T1000 (cell line): ENCODE measurements at places on chromosomes 3 and 15.

DNA sequence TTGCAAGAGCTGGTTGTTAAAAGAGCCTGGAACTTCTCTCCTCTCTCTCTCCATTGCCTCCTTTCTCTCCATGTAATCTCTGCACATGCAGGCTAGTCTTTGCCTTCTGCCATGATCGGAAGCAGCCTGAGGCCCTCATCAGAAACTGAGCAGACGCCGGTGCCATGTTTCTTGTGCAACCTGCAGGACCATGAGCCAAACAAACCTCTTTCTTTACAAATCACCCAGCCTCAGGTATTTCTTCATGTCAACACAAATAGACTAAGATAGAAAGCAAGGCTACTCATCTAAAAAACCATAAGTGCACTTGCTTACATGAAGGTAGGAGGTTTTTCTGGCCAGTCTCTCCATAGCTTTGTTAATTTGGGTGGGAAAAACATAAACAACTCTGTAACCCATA lies 8.7 kb downstream of the PDZRN3 start:
- DNase-seq: no peak

GRCh38 chr3:62416144-62416543 lies 42.8 kb upstream of the FEZF2 start:
- DNase-seq: no peak

DNA sequence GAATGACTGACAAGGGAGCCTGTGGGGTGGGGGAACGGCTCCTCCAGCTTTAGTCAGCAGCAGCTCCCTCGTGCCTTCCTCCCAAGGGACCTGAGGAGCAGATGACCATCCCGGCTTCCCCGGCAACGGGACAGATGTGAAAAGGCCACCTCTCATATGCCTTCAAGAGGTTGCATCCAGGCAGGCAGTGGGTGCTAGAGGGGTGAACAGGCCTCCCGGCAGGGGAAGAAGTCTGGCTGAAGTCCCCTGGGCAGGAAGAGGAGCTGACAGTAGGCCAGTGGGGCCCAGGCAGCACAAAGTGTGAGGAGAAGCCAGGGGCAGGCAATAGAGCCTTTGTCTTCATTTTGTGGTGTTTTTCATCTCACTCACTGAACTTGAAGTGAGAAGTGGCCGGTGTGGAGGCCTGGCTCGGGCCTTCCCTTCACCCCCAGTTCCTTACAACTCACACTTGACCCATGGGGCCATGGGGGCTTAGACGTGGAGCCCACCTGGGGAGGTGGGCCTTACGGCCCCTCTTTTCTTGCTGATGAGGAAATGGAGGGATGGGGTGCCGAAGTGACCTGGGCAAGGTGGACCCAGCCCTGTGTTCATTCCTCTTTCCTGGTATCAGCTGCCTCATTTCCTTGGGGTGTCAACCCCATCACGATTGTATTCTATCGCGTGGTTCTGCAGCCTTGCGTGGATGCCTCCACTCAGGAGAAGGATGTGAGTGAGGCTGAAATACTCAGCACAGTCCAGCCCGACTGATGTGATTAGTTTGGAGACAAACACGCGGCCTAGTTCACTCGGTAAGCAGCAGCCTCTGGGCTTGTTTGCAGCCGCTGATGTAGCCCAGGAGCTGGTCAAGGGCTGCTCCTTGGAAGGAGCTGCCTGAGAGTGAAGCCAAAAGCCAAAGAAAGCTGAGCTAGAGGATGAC lies 115.5 kb upstream of the ALDH1A3 start:
- DNase-seq: no peak

DNA sequence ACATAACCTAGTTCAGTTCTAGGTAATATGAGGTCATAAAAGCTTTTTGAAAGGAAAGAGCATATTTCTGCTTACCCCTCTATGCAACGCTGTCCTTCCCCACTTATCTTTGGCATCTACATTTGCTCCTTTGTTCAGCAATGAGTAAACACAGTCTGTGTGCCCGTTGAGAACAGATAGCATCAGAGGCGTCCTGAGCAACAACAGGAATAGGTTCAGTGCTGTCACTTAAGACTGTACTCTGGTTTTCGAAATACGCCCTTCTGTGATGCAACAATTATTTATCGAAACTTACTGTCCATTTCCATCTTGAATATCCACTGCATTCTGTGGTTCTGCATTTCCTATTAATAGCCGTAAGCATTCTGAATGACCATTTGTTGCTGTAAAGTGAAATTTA lies 84.4 kb downstream of the BTD start:
- DNase-seq: no peak

GRCh38 chr3:48945432-48945831 lies 26.8 kb downstream of the ARIH2 start:
- DNase-seq: no peak

- no peak for DNase-seq
Observed at GRCh38 chr3:158097081-158097592, 9.1 kb downstream of the SHOX2 start.

DNA sequence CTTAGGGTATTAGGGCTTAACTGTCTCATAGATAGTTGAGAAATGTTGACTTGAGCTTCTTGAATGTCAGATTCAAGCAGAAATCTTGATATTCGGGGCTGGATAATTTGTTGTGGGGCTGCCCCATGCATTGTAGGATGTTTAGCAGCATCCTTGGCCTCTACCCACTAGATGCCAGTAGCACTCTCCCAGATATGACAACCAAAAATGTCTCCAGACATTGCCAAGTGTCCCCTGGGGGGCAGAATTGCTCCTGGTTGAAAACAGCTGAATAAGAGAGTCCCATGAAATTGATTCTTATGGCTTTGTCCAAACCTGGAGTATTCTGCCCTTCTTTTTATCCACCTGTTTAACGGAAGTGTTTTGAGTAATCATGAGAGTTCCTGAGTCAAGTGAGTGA lies 15.9 kb upstream of the LCMT2 start:
- no peak for DNase-seq

- no peak for DNase-seq
Observed at GRCh38 chr3:139759470-139759869, 81.7 kb upstream of the NMNAT3 start.

DNA sequence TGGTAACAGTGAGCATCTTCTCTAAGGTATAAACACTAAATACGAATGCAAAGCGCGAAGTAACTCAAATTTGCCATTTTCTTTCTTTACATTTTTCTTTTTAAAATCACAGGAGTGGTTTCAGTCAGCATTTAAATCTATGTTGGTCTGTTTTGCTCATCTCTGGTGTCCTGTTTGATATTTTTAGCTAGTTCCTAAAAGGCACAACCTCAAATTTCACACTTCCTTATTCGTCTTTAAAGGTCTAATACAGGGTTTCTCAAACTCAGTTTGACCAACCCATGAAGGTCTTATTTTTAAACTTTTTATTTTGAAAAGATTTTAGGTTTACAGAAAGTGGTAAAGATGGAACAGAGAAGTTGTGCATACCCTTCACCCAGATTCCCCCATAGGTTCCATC lies 201.1 kb downstream of the MAGI1 start:
- no peak for DNase-seq

GRCh38 chr3:72347819-72348319 lies 500.4 kb downstream of the SHQ1 start:
- peak; percentile 56 for DNase-seq

GRCh38 chr15:64456634-64457108 lies 3.7 kb upstream of the ZNF609 start:
- no peak for DNase-seq

- no peak for DNase-seq
Observed at GRCh38 chr3:123803521-123803920, 80.6 kb downstream of the MYLK start.

DNA sequence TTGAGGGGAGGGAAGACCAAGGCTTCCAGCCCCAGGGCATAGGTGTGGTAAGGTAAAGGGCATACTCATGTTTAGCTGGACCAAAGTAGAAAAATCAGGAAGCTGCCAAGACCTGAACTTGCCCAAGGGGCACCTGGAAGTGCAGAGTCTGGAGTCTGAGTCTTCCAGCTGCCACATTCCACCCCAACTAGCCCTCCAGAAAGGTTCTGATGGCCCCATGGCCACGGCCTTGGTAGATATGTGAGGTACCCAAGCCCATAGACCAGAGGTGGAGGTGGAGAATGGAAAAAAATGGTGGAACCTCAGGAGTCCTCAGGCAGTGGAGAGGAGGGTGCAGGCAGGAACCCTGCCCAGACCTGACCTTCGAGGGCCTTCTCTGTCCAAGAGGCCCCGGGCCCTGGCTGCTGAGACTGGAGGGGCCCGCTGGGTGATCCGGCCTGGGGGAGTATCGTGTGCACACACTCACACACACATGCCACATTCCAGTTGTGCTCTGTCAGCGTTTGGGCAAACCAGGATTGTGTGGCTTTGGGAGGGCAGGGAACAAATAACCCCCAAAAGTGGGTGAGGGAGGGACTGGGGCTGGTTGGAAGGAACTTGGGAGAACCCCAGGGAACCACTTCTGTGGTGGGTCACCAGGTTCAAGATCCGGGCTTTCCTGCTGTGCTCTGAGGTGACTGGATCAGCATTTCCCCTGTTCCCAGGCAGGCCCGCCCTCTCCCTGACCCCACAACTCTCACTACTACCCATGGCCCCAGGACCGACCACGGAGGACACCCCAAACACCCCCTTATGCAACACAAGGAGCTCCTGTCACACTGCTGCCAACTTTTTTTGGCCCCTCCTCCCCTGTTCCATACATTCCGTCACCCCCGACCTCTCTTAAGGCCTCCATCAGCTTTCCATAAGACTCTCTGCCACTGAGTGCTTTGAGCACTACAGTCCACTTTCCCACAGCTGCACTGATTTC lies 11.6 kb downstream of the MYL3 start:
- no peak for DNase-seq

DNA sequence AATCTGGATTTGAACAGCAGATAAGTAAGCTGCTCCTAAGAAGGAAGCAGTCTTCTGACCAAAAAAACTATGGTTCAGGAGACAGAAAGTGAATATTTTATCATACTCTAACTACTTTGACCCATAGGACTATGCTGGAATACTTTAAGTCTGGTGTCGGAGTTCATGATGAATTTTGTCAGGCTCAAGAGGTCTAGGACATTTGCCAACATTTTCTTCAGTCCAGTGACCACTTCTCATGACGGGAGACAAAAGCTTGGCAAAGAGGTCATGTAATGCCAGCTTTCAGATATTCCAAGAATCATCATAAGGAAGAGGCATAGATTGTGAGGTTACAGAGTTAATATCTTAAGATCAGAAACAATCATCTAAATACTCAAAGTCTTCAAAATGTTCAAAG lies 20.5 kb upstream of the DCBLD2 start:
- DNase-seq: no peak

- no peak for DNase-seq
Observed at GRCh38 chr3:73399106-73399505, 225.6 kb downstream of the PDZRN3 start.

GRCh38 chr3:49602877-49603411 lies 48.7 kb downstream of the BSN start:
- DNase-seq: no peak

GRCh38 chr15:61621146-61621545 lies 392.0 kb upstream of the RORA start:
- DNase-seq: no peak

- DNase-seq: no peak
Observed at GRCh38 chr3:9080163-9080562, 116.9 kb upstream of the RAD18 start.

DNA sequence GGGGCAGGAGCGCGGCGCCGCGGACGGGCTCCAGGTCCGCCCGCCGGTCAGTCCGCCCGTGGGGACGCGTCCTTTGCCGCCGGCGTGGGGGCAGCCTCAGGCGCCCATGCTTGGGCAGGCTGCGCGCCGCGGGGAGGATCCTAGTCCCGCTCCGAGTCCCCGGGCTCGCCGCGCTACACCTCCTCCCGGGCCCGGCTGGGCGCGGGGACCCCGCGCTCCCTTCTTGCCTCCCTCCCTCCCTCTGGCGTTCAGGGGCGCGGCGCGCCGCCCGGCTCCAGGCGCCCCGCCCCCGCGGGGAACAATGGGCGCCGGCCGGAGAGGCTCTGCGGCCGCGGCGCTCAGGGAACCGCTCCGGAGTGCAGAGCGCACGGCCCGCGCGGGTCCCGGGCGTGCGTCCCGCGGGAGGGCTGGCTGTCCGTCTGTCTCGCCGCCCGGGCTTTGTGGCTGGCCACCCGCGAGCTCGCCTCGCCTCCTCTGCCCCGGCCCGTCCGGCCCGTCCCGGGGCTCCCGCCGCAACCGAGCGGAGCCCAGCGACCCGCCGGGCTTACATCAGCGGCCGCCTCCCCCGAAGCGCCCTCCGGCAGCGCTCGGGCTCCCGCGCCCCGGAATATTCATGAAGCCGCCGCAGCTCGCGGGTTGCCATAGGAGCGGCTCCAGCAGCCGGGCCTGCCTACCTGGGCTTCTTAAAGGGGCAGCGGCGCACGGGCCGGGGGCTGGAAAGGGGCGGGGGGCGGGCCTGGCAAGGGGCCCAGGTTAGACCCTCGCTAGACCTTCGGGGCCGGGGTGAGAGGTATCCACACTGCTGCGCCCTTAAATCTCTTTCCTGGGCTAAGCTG lies at the start of gene HCN4:
Gene HCN4 (minus strand): TSS at position 658 of the 836 bp plus-strand sequence. CDS start 688 bp downstream, outside the sequence.
- DNase-seq: no peak

DNA sequence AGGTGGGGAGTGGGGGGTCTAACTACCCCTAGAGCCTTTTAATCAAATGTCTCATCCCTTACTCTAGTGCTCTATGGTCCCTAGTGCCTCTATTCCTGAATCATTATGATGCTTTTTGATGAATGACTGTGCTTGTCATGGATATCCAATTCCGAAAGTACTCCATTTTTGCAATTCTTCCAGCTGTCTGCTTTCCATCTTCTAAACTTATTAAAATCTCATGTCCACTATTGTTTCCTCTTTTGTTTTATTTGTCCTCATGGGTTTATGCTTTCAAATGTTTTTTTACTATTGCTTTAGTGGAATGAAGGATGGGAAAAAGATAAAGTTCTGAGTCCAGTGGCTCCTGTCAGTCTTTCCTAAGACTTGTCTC lies 77.2 kb upstream of the KCNMB2 start:
- no peak for DNase-seq

- no peak for DNase-seq
Observed at GRCh38 chr3:108879915-108880314, 57.3 kb downstream of the TRAT1 start.

GRCh38 chr3:49388289-49388820 lies 23.4 kb downstream of the RHOA start:
- DNase-seq: no peak

GRCh38 chr15:77402740-77403379 lies 17.0 kb downstream of the PEAK1 start:
- no peak for DNase-seq

DNA sequence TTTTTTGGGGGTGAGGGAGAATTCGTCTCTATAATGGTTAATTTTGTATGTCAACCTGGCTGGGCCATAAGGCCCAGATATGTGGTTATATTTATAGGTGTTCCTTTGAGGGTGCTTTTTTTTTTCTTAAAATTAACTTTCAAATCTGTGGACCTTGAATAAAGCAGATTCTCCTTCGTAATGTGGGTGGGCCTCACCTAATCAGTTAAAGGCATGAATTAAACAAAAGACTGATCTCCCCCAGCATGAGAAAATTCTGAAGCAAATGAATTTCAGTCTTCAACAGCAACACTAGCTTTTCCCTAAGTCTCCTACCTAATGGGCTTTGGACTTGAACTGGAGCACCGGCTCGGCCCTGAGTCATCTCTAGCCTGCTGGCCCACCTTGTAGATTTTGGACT lies 77.4 kb downstream of the GMNC start:
- no peak for DNase-seq

DNA sequence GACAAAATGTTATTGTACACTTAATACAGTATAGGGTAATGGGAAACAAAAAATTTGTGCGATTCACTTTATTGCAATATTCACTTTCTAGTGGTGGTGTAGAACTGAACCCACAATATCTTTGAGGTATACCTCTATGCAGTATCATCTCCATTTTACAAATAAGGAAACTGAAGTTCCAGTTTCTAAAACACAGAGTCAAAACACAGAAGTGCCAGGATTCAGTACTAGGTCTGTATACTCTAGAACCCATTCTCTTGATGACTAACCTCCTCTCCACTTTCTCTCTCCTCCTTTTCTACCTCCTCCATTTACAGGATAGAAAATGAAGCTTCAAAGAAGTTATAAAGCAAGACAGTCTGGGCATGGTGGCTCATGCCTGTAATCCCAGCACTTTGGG lies 62.2 kb downstream of the MB21D2 start:
- DNase-seq: no peak
